Non-pigmented ciliary epithelial cell (primary cell): ENCODE measurements at places on chromosomes 1 and 21.

GRCh38 chr21:41979335-41979734 lies 25.5 kb upstream of the C2CD2 start:
- no peak for DNase-seq

DNA sequence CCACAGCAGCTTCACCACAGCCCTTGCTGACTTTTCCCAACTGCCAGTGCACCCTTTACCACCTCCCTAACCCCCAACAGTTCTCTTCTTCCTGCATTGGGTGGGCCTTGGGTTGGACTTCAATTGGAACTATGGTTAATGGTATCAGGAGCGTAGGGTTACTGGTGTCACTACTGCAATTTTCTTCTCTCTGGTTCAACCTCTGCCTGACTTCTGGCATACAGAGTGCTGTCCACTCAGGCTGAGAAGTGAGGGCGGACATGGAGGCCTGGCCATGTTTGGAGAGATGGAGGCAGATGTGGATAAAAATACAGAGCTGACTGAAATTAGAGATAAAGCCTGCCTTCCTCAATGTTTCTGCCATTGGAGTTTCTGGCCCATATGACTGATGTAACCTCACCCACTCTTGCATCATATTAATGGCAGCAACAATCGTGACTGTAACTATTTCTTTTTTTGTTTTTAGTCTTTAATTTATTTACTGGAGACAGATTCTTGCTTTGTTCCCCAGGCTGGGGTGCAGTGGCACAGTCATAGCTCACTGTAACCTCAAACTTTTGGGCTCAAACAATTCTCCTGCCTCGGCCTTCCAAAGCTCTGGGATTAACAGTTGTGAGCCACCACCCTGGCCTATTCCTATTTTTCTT lies 87.8 kb downstream of the NAV1 start:
- DNase-seq, result no peak

GRCh38 chr1:64302971-64303370 lies 99.5 kb downstream of the UBE2U start:
- peak; percentile 60 for DNase-seq

- DNase-seq, result no peak
Observed at GRCh38 chr1:165456861-165457260, 11.9 kb upstream of the RXRG start.

DNA sequence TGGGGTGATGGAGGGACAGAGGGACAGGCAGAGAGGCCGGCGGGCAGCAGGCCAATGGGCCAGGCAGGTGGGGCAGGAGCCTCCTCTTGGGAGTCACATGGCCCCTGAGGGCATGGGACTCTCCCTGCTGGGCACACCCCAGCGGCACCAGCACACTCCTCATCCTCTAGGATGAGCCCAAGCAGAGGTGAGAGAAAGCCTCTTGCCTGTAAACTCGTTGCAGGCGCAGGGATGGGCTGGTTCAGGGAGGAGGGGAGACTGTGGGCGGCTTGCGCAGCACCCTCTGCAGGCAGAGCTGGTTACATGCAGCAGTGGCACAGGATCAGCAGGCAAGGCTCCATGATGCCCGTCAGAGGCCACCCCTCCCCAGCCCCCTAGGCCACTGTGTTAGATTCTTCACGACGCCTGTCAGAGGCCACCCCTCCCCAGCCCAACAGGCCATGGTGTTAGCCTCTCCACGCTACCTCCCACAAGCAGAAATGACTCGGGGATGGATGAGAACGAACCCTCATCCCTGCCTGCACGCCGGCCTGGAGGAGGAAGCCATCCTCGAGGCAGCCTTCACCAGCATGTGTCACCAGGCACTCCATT lies 209.7 kb upstream of the VAMP3 start:
- no peak for DNase-seq

GRCh38 chr1:36122062-36123030 lies 2.7 kb downstream of the COL8A2 start:
- DNase-seq, result no peak

DNA sequence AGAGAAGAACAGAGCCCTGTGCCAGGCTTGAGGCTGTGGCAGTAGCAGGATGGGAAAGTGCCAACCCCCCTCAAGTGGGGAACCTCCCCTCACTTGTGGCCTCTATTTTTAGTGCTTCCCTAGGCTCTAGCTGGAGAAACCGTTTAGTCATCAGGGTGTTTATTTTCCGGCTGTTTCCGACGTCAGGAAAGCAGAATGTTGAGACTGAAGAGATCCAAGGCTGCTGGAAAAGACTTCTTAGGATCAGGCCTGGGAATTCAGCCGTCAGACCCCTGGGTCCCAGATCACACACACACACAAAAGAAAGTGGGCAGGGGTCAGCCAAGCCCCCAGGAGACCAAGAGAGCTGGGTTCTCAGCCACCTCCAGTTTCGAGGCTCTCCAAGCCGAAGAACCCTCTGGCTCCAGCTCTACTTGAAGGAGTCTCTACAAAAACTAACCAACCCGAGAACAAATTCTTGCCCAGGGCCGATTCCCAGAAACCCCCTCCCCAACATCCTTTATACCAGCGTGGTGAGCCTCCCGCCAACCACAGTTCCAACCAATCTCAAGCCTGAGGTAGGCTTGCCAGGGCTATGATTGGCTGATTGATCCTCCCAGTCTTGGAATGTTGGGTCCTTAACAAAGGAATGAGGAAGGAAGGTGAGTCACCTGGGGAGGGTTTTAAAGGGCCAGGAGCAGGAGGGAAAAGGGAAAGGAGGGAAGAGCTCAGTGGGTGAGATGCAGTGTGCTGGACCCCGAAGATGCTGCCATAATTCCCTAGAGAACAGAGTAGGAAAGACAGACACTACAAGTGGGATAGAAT lies 2.5 kb upstream of the MEF2D start:
- DNase-seq, result peak; percentile 78

GRCh38 chr1:167456524-167456923 lies 61.8 kb downstream of the CD247 start:
- DNase-seq, result no peak

DNA sequence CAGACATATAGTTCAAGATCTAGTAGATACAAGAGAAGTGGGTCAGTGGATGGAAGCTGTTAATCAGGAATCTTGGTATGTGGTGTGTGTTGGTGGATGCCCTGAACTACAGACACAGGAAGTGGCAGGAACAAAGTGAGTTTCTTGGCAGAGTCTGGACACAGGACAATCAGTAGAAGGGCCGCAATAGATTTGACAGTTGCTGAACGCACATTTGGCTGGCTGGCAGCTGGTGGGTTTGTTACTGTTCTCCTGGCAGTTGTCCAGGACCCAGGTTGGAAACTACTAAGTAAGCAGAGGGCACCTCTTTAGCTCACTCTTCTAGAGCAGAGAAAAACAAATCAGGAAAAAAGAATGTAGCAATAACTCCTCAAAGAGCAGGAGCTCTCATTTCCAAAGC lies 13.2 kb downstream of the KRTAP26-1 start:
- DNase-seq, result no peak

- peak; percentile 79 for DNase-seq
Observed at GRCh38 chr1:109769330-109770078, 5.8 kb upstream of the EPS8L3 start.

DNA sequence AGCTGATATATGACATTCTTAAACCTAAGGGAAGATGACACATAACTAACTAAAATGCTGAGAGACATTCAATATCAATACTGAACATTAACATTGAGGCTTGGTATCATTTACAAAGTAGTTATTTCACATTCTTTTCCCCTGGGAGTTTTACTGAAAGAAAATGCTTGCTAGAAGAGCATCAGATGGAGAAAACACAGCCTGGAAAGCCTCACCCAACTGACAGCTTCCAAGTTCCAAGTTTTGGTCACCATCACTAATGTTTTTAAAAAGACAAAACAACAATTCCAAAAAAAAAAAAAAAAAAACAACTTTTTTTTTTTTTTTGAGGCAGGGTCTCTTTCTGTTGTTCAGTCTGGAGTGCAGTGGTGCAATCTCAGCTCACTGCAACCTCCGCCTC lies 80.6 kb downstream of the DSCAM start:
- DNase-seq, result no peak

DNA sequence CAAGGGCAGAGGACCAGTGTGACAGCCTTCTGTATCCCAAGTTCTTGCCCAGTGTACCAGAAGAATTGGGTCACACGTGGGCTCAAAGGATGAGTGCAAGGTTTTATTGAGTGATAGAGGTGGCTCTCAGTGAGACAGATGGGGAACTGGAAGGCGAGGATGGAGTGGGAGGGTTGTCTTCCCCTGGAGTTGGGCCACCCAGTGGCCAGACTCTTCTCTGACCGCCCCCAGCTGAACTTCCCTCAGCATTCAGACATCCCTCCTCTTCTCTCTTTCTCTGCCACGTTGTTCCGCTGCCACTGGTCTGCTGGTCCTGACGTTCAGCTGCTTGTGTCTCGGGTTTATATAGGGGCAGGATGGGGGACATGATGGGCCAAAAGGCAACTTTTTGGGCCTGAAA lies 150.1 kb upstream of the IVNS1ABP start:
- DNase-seq, result no peak

DNA sequence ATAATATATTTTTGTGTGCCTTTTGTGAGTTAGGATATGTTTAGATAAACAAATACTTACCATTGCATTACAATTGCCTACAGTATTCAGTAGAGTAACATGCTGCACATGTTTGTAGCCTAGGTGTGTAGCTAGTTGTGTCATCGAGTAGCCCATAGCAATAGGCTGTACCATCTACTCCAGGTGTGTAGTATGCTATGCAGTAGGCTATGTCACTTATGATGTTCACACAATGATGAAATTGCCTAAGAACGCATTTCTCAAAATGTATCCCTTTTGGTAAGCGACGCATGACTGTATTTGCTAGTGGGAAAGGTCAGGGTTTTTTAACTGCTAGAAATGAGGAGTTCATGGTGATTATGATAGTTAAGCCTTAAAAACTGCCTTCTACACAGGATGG lies 30.0 kb upstream of the B3GALT5 start:
- DNase-seq, result no peak

GRCh38 chr1:77538956-77539518 lies 143.4 kb downstream of the ZZZ3 start:
- DNase-seq, result peak; percentile 81

DNA sequence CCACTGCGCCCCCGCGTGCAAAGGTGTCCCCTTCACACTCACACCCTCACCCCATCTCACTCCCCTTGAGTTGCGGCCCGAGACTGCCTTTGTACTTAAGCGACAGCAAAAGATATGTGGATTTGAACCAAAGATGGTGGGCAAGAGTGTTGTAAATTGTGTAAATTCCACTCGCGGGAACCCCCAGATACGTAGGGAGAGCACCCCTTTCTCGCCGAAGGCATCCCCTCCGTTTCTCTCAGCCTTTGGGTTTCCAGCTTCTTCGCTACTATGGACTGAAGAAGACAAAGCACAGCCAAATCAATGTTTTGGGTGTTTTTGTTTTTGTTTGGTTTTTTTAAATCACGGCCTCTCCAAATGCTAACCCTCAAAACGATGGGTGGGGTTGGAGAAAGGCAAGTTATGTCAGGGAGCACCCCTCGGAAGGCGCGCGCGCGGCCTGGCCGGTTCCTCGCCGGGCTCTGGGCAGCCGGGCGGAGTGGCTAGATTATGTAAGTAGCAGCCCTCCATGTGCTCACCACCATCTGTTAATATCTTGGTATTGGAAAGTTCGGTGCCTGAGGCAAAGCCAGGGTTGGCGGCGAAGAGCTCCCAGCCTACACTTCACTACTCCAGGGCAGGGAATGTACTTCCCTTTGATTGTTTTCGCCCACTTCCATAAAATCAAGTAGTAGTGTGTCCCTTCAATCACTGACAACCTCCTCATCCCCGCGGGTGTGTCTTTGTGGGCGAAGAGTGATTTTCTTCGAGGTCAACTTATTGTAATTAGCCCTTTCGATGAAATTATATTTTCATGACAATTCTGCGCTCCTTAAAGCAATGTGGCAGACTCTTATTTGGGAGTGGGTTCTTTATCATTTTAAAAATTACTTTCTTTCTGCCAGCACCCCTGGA lies 4.0 kb upstream of the PROX1 start:
- DNase-seq, result no peak

DNA sequence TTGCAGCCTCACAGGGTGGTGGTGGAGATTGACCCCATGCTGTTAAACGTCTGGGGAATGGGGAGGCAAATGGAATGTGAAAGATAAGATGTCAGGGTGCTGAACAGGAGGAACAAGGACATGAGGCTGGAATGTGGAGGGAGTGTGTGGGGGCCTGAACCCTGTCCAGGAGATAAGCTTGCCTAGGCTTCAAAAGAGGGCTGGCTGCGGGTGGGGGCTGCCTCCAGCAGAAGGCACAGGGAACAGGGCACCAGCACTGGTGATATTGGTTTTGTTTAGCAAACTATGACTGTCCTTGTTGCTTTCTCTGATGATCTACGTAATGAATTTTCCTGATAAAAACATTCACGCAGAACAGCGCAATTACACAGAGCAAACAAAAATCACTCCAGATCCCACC lies 52.4 kb upstream of the LRP8 start:
- no peak for DNase-seq

DNA sequence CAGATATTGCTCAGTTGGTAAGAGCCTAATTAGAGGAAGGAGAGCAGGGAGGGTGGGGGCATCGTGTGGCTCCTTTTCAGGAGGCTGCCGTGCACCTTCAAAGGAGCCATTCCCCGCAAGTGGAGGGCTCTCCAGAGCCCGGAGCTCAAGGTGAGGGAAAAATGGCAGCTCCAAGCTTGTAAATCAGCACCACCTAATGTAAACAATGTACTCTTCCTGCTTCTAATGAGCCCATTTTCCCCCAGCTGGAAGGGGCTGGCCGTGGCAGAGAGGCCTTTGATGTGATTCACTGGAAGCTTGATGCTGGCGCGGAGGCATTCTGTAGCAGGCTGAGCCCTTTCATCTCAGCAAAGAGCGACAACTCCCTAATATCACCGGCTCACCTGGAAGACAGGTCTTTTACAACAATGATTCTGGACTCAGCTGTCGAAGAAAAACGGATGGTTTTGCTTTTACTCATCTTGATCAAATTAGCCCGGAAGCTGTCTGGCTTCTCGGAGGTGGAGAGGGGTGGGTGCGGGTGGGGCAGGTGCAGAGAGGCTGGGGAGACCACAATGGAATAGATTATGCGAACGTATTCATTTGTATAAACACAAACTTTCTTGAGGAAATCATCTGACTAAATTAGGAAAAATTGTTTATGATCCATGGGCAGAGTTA lies 112.5 kb downstream of the RRAGC start:
- no peak for DNase-seq

DNA sequence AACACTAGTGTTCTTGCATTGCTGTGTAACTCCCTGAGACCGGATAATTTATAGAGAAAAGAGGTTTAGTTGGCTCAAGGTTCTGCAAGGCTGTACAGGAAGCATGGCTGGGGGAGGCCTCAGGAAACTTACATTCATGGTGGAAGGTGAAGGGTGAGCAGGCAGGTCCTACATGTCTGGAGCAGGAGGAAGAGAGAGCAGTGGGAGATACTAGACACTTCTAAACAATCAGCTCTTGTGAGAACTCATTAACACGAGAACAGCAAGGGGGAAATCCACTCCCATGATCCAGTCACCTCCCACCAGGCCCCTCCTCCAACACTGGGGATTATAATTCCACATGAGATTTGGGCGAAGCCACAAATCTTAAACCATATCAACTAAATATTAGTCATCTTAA lies 30.1 kb downstream of the RNF2 start:
- no peak for DNase-seq

GRCh38 chr1:41452704-41453290 lies 31.7 kb downstream of the EDN2 start:
- DNase-seq, result no peak
